ENCODE measurements at places on chromosomes 5 and 9.

DNA sequence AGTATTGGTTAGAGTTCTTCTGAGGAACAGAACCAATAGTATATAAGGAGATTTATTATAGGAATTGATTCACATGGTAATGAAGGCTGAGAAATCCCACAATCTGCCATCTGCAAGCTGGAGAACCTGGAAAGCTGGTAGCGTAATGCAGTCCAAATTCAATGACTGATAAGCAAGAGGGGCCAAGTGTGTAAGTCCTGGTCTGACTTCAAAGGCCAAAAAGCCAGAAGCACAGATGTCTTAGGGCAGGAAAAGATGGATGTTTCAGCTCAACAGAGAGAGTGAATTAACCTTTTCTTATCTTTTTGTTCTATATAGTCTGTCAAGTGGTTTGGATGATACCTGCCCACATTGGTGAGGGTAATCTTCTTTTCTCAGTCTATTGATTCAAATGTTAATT, 146.4 kb downstream of the FGF10 start:
- DNase-seq = no peak

GRCh38 chr5:111278858-111279504, 54.8 kb downstream of the CAMK4 start:
- DNase-seq = peak; percentile 30

DNA sequence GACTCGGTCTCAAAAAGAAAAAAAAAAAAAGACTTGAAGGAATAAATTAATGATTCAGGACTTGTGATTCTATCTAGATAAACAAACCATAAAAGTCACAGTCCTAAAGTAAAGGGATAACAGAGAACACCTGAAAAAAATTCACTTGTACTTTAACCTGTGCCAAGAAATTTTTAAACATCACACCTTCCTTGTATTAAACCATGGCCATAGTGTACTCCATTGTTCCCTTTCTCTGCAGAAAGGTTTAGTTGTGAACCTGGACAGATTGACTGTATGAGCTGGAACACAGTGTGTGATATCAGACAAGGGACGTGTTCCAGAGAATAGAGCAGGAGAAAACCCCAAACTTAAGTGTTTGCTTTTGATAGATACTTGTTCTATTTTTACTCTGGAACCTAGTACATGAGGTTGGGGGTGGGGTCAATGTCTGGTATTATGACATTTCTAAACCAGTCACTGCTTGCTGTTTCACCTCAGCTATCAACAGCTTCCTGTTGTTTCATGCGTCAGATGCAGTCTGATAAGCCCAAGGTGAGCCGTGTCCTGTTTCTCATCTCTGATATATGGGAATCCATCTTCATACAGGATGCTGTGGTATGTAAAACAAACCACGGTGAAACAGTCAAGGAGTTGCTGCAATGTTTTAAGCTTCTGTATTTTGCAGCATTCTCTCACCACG, 62.5 kb upstream of the ITGA1 start:
- DNase-seq = peak; percentile 13

GRCh38 chr9:124256517-124257069, 1.2 kb upstream of the NEK6 start:
- DNase-seq = peak; percentile 88

- DNase-seq = peak; percentile 66
Measured at GRCh38 chr9:88781628-88782391, 209.5 kb upstream of the S1PR3 start.

- DNase-seq = no peak
Measured at GRCh38 chr5:116439905-116440304, 134.7 kb downstream of the SEMA6A start.

GRCh38 chr5:93571114-93571949, 9.7 kb downstream of the NR2F1-AS1 start:
- DNase-seq = no peak

GRCh38 chr5:62144401-62145022, 161.5 kb upstream of the KIF2A start:
- DNase-seq = no peak

- DNase-seq = peak; percentile 97
Measured at GRCh38 chr5:151686674-151687407, at the start of gene SPARC. Gene SPARC (minus strand): TSS chr5:151686915. CDS start chr5:151676188, 10,727 bp downstream.

- no peak for DNase-seq
Measured at GRCh38 chr9:93127395-93127911, 6.6 kb downstream of the NINJ1 start.

GRCh38 chr9:110143485-110143884, 64.5 kb downstream of the C9orf152 start:
- DNase-seq = no peak

DNA sequence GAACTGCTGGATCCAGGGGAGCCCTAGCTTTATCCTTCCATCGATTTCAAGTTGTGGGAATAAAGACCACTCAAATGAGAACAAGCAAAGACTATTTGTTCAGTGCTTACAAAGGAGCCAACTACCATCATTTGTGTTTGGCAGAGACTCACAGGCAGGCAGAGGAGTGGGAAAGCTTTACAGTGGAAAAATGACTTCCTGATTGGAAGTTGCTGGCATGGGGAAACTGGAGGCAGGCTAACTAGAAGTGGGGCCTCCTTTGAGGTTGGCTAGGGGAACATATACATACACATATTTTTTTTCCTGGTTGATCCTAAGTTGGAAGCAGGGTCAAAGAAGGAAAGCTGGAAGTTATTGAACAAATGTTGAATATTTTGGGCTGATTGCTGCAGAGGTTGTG, 121.7 kb downstream of the ACTBL2 start:
- DNase-seq = no peak

DNA sequence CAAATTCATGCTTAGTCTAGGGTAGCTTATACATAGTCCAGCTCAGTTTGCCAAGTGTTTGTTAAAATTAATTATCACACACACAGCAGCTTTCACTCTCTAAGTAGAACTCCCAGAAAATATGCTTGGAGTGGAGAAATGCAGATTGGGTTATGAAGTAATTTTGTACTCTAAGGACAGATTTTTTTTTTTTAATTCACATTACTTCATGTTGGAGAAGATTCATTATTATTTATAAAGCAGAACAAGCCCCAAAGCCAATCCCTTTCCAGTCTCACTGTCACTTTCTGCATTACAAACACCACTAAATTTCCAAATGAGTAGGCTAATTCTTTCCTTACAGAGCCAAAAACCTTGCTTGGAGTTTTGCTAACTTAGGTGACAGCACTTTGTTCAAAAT, 11.7 kb upstream of the C9orf72 start:
- DNase-seq = no peak

DNA sequence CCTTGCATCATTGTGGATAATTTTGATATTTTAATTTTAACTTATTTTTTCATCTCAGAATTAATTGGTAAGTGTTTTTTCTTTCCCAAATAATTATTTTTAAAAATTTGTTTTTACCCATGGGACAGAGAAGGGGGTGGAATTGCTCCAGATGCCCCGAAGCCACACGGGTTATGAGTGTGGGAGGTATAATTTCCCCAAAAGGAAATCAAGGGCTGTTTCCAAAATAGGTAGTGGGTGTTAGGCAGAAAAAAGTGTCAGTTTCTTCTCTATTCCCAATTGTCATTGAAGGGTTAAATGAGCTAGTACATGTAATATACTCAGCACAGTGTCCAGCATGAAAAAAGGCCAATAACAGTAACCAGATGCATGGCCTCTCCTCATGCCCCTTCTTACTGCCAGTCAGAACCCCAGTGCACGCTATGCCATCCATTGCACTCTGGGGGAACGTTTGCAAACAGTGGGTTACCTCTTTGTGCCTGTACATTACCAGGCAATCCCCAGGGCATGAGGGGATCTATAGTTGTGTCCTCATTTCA, 36.4 kb upstream of the ANGPTL2 start:
- DNase-seq = no peak

DNA sequence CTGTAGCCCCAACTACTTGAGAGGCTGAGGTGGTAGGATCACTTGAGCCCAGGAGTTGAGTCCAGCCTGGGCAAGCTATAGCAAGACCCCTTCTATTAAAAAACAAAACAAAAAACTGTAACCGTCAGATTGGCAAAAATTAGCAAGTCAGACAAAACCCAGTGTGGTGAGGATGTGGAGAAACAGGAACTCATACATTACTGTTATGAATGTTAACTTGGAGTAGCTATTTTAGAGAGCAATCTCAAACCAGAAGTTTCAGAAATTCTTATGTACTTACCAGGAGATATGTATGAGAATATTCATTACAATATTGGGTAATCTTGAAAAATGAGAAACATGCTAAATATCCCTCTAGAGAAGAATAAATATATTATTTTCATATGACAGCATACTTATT, 120.3 kb downstream of the INVS start:
- DNase-seq = no peak

DNA sequence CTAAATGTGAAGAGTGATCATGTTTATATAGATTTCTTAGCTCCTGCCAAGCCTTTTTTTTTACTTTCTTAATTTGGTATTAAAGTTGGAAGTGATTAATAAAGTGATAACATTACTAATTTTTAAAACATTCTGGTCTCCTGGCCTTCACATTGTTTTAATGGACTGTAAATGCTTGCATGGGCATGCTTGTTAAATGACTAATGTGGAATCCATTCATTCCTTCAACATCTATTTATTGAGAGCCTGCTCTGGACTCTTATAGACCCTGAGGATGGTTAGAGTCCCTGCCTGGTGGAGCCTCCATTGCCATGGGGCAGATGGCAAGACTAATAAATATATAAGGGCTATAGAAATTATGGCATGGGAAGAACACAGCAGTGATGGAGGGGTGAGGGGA, 103.5 kb downstream of the NTRK2 start:
- peak; percentile 83 for DNase-seq

DNA sequence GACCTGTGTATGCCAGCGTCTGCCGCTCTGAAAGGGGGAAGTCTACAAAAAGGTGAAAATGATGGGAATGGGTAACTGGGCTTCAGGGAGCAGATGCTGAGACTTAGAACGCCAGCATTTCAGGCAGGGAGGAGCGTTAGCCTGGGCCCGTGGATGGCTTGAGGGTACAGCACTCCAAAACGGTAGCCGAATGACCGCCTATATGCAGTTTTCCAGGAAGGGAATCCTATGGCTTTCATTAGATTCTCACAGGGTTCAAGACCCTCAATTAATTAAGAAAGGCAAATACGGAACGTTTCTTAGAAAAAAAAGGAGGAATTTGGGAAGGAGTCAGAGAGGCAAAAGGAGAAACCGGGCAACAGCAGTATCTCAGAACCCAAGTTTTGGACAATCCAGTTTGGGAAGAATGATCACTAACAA, 639 bp downstream of the AMACR start:
- DNase-seq = no peak

GRCh38 chr5:101608322-101608721, 687.8 kb downstream of the SLCO4C1 start:
- DNase-seq = no peak

DNA sequence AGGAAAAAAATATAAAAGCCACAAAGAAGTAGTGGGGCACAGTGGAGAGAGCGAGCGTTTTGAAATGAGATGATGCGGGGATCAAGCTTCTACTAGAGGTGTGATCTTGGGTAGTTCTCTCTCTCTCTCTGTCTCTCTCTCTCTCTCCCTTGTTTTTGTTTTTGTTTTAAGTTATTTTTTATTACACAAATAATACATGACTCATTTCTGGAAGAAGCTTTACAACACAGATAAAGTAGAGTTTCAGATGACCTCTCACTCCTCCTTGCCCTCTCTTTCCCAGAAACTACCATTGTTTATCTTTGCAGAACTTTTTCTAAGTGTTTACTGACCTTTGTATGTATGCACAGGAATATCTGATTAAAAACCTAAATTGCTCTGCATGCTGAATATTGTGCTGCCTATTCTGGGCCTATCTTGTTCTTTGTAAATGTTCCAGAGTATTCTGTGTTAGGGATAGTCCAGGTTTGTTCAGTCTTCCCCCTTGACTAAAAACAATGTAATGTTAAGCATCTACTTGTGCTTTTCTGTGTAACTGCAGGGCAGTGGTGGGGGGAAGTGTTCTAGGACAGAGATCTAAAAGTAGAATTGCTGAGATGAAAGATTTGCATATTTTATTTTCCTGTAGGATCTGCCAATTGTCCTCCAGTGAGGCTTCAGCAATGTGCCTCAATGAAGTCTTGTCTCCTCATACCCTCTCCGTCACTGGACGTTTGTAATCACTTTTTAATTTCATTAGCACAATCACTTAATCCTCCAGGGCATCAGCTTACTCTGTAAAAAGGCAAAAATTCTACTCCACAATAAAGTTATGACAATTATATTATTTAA, 52.0 kb downstream of the FYB1 start:
- DNase-seq = peak; percentile 41

DNA sequence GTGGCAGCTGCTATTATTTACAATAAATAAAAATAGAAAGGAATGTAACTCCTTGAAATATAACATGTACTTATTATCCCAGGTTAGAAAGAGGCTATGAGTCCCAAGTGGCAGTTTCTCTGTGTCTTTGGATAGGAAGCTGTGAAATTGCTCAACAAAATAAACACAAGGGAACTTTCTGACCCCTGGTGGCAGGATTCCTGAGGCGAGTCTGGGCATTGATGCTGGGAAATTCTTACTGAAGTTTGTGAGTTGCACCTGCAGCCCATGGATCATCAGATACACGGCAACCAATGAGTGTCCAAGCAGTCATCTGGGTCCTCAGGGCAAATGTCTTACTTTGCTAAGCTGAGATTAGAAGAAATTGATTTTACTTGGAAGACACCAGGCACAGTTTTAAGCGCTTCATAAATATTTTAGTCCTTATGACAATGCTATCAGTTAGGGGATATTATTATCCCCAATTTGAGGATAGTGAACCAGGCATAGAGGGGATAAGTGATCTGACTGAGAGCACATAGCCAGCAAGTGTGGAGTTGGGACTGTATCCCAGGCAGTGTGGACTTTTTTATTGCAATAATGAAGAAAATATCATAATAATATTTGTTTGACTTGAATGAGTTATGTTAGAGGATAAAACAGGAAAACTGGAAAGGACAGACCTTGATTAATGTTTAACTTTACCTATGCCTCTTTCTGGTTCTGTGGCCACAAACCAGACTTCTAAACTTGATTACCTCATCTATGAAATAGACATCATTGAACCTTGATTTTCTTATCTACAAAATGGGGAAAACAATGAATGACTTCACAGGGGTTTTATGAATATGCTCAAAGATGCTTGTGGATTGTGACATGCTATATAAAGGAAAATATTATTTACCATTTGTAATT, 265.5 kb upstream of the ADAMTSL1 start:
- DNase-seq = peak; percentile 22

- no peak for DNase-seq
Measured at GRCh38 chr9:105883847-105884246, 189.5 kb downstream of the TMEM38B start.

DNA sequence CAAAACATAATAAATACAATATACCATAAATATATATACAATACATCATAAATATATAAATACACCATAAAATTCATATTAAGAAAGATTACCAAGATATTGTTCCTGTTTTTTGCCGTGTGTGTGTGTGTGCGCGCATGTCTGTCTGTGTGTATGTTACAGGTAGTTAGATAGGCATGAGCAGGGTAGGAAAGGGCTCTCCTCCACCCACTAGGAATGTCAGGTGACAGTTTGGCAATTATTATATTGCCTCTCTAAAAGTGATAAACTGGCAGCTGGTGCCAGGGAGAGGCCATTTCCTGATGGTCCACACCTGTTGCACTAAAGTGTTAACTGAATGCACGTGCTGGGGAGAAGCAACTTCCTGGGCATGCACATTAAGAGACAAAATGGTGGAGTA, 232.8 kb downstream of the ADAMTS6 start:
- no peak for DNase-seq

- no peak for DNase-seq
Measured at GRCh38 chr9:127896395-127897192, 2.8 kb downstream of the ST6GALNAC6 start.
